Activated T-helper 17 cell treated with anti-CD3 and anti-CD28 coated beads, Interleukin-2, amount 50 U/mL, for 72 hours (primary cell): ENCODE measurements at places on chromosomes 16 and 17. TPM values are rescaled to one million over a fixed set of nuclear protein-coding genes. Genes with fewer than 3 reads are reported as not detected.
A peak's percentile ranks its signal among the peaks of the same experiment; 100 is the strongest.

GRCh38 chr16:51167170-51167895, 16.3 kb upstream of the SALL1 start:
- ATAC-seq = no peak

DNA sequence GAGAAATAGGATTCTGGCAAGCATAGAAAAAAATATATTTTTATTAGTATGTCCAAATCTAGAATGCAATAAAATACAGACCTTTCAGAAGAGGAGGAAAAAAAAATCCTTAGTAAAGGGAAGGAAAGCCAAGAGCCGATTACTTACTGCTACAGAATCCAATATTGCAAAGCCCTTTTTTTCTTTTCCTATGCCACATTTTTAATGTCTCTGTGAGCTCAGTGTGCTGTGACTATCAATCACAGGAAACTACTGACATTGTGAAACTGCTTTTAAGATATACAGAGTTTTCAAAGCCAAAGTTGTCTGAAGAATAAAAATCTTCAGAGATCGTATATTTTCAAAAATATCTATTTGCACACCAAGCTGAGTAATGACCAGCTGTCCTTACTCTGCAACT, 120.4 kb downstream of the CHD9NB start:
- ATAC-seq = no peak

DNAH17 gene
- total RNA-seq = 1.2 TPM

TEKT5 gene
- 2.4 TPM for total RNA-seq

- ATAC-seq = no peak
Observed at GRCh38 chr17:82815354-82815753, 24.5 kb downstream of the ZNF750 start.

GRCh38 chr16:20225228-20225733, 102.0 kb downstream of the GP2 start:
- no peak for ATAC-seq

DNA sequence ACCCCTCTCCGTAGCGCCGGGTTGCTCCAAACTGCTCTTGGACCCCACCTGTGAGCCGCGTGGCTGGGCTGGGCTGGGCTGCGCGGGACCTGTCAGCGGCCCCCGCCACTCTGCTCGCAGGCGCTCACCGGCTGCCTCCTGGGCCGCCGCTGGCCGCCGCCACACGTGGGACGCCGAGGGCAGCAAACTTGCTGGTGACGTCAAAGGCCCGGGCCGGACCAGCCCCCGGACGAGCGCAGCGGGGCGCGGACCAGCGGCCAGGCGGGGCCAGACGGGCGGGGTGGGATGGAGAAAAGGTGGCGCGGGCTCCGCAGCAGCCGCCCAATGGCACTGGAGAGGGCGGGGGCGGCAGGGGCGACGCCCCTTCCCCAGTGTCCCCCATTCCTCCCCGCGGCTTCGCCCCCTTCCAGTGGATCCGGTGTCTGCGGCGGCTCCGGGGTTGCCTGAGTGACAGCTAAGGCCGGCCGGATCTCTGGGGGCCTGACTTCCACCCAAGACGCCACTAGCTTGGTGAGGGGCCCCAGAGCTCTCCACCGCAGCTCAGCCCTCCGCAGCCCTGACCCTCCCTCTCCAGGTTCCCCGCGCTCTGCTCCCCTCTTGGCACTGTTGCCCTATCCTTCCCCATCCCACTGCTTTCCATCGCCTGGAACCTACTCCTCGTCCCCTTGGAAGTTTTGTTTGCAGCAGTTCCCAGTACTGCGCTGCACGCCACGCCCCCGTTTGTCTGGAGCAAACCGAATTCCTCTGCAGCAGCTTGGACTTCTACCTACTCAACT, at the start of gene HS3ST3A1:
HS3ST3A1 (minus strand) TSS at position 154 of the 776 bp plus-strand sequence. CDS start 800 bp downstream, outside the sequence.
- ATAC-seq = peak; percentile 37

GRCh38 chr16:6356911-6357310, 975.7 kb upstream of the RBFOX1 start:
- ATAC-seq = no peak

CRYM gene
- not detected for total RNA-seq

- no peak for ATAC-seq
Observed at GRCh38 chr16:56669005-56669839, at the start of gene MT1H. MT1H (plus strand) TSS chr16:56669814; CDS start chr16:56669885, 71 bp downstream.

GRCh38 chr16:49359591-49359990, 14.0 kb upstream of the C16orf78 start:
- ATAC-seq = no peak

DNA sequence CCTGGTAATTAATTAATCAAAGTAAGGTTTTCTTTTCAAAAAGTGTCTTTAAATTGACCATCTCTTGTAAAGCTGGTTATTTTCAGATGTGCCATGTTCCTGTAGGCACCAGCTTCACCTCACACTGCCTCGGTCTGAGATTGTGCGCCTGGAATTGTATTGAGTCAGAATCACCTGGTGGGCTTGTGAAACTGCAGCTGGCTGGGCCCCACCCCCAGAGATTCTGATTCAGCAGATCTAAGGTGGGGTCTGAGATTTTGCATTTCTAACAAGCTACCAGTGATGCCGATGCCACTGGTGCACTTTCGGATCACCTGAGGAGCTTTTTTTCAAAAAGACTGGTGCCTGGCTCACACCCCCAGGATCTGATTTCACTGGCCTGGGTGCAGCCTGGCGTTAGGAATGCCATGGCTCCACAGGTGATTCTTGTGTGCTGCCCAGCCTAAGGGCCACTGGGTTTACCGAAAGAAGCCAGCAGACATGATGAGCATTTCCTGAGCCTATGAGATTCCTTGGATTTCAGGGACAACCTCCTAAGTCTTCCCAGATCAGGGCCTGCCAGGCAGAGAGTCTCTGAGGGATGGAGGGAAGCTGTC, 59.2 kb upstream of the TOB1 start:
- no peak for ATAC-seq

DNA sequence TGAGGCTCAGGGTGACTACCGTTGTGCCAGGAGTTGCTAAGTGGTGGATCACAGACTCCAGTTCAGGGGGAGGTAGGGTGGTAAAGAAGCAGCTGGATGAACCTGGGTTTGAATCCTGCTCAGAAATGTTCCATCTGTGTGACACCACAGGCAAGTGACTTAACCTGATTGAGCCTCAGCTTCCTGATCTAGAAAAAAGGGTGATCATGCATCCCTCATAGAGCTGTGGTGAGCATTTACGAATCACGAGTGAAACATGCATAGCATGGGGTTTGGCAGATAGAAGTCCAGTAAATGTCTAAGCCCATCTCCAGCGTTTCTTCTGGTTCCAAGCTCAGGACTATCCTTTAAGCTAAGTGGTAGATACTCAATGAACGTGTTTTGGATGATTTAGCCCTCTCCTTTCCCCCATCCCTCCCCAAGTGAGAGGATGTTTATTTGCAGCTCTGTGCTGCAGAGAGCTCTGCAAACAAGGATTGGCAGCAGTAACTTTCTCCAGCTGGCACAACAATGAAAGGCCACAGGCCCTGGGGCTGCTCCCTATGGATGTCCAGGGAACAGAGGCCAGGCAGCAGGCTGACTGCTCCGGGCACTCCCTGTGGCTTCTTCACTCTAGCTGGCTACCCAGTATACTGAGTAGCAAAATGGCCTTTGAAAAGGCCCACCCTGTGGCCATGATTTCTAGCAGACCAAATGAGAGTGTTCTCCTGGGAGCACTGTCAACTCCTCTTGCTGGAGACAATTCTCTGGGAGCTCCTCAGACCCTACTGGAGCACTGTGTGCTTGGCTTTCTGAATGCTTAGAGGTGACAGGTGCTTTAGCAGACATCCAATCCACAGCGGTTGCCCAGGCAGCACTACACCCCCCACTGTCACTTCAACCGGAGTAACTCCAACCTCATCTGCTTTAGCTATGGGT, 21.3 kb downstream of the CA4 start:
- ATAC-seq = peak; percentile 42

CBFB gene
- total RNA-seq = 214 TPM

DNA sequence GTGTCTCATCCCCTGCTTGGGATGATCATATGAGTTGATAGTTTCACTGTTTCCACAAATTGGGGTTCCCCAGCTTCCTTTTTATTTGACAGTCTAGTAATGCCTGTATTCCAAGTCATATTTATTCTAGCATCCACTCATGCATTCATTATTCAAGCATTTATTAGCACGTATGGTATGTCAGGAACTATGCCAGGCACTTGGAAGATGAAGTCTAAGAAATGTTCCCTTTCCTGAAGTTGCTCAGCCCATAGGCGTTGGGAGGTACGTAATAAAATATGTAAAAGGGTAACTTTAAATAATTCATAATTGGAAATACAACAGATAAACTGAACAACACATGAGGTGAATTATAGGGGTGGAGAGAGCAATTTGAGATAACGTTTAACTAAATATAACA, 338.0 kb upstream of the MAF start:
- no peak for ATAC-seq

- no peak for ATAC-seq
Observed at GRCh38 chr17:22286337-22287041, 594.2 kb downstream of the KCNJ18 start.
